ENCODE measurements at places on chromosomes 6 and 20.

DNA sequence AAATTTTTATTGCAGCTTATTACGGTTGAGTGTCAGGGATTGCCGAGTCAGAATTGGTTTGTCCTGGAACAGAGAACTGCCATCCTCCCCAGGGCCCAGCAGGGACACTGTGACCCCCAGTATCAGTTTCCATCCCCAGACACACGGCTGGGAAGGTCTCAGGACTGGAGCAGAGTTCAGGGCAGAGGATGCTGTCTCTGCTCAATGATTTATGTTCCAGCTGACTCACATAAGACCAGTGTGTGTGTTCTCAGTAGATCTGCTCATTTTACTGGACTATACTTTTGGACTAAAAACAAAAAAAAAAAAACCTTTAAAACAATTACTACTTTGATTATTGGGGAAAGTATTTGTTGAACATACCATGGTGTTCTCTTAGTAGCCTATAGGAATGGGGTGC is 44.2 kb downstream of the FNDC1 start:
- no peak for DNase-seq

DNA sequence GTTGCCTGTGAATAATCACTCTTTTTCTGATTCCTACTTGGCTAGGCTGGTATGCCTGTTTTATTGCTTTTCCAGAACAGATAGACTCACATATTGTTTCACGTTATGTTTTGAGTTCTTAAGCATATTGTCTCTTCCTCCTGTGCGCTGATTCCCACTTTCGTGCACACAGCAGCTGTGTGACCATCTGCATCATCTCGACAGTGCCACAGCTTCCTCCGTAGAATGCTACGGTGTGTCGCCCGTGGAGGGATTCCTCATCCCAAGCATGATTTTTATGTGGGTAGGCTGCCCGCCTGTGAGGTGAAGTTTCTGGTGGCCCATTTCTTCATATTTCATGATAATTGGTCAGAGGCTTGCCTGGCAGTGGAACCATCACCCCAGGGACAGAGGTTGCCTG is 31.8 kb downstream of the PLCB4 start:
- no peak for DNase-seq

DNA sequence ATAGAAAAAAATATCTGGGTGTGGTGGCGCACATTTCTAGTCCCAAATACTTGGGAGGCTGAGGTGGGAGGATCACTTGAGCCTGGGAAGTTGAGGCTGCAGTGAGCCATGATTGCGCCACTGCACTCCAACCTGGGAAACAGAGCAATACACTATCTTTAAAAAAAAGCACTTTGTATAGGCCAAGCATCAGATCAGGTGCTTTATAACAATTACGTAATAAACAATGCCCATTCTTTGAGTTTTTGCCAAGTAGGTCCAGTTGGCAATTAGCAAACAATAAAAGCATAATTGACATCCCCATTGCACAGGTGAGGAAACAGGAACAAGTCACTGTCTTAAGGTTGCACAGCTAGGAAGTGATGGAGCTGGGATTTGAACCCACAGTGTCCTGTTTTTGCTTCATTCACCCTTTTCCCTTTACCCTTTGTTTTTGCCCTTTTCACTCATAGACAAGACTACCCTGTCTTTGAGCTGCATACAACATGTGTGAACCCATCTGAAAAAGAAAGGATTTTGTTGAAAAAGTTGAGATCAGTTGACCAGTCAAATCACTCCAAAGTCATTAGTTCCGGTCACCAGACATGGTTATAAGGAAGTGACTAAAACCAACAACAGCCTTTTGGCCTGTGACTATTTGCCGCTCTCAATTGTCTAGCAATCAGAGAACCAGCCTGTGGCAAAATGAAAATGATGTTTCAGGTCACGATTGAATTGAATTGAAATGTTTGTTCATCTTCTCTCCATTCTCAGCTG is 303.6 kb downstream of the TFAP2C start:
- no peak for DNase-seq

DNA sequence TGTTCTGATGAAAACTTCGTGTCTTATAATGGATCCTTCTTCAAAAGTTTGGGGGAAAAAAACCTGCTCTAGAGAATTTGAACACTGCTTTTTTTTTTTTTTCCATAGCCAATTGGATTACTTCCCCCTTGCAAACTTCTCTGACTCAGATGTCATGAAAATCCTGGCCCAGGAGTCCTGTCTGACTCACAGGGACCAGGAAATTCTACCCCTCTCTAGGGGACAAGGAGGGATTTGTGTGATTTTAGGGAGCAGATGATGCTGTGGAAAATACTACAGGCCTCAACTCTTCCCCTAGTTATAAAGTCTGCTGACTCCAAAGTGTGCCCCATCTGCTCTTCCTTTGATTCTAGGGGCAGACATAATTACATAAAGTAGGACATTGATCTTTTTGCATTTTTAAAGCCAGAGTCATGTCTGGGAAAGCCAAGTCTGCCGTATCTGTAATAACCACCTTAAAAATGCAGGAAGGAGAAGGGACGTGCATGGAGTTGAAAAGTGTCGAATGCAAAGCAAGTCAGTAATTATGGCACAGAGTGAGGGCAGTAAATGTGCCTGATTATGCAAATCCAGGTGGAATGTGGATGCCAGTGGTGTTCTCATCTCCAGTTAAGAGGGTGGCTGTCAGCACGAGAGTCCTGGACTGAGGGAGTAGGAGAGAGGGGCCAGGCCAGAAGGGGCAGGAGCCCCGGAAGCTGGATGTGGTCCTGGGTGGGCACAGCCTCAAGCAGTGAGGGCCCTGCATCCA is 144.3 kb upstream of the SULF2 start:
- DNase-seq, result no peak

DNA sequence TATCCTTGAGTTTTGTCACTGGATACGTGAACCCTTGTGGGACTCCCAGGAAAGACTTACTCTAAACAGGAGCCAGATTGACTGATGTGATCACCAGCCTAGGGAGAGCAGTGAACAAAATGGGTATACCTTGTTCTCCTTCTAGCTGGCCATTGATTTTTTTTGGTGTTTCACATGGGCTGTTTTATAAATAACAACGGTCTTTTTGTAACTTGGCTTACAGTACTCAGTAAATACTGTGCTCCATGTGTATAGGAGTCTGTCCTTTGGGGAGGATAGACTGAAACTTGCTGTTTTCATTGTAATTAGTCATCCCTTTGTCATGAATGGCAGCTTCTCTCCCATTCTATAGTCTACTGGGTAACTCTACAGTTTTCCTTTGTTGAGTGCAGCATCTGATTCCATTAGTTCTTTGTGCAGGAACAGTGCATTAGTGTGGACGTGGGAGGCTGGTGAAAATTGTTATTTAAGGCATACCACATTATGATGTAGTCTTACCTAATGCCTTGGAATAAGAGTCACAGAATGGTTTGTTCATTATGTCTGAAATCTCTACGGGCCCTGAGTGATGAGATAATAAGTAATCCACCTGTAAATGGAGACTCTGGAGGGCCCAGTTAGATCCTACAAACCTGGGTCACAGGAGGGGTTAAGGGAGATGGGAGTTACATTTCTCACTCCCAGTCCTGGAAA is 89.5 kb downstream of the TIAM2 start:
- DNase-seq, result no peak

DNA sequence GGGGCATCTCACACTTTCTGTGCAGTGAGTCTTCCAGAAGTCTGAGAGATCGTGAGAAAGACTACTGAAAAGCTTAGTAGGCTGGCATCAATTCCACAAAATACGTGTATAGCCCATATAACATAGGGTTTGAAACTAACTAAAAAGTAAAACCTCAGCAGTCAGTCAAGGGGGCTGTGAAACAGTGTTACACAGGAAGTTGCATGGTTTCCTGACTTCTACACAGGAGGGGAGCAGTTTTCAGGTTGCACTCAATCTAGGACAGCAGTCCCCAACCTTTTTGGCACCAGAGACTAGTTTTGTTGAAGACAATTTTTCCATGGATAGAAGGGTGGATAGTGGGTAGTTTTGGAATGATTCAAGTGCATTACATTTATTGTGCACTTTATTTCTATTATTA is 4.7 kb upstream of the LY86 start:
- DNase-seq, result no peak

GRCh38 chr6:85015396-85015990 is 251.1 kb upstream of the TBX18 start:
- no peak for DNase-seq

- no peak for DNase-seq
These were observed 913.0 kb downstream of the C6orf118 start for GRCh38 chr6:164396071-164397047.

GRCh38 chr6:144087789-144088426 is 7.5 kb downstream of the SF3B5 start:
- no peak for DNase-seq

GRCh38 chr6:109524129-109524528 is 41.1 kb upstream of the ZBTB24 start:
- DNase-seq, result no peak

GRCh38 chr6:129499843-129500219 is 210.1 kb downstream of the ARHGAP18 start:
- no peak for DNase-seq

DNA sequence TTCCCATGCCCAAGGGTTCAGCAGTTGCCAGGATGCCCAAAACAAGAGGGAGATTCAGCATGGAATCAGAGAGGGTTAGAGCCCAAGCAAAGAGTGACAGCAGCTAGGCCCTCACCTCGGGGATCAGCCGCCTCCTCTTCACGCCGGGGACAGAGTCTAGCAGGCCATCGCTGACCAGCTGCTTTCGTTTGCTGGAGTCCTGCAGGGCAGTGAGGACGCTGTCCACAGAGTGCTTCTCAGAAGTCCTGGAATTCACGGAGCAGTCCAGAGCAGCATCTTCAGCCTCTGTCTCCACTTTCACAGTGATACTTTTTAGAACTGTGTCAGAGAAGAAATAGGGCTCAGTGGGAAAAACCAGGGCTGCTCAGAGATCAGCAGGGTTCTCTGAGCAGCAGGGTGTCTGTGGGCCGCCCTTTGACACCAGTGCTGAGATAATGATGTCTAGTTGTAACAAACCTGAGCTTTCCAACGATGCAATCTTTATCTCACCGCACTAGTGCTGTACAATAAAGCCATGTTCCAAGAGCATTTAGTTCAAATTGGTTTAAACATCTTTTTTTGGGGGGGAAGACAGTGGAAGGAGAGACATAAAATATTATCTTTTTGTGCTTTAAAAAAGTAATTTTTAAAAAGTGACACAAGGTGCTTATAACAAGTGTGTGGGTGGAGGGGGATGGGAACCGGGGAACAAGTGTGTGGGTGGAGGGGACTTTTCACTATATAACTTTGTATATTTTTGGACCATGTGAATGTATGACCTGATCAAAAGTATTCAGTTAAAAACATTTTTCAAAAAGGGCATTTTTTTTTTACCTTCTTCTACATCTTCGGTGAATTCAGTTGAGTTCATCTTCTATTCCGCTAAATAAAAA is 16.6 kb downstream of the BEND3 start:
- no peak for DNase-seq

GRCh38 chr6:84498905-84499304 is 265.5 kb downstream of the TBX18 start:
- no peak for DNase-seq

DNA sequence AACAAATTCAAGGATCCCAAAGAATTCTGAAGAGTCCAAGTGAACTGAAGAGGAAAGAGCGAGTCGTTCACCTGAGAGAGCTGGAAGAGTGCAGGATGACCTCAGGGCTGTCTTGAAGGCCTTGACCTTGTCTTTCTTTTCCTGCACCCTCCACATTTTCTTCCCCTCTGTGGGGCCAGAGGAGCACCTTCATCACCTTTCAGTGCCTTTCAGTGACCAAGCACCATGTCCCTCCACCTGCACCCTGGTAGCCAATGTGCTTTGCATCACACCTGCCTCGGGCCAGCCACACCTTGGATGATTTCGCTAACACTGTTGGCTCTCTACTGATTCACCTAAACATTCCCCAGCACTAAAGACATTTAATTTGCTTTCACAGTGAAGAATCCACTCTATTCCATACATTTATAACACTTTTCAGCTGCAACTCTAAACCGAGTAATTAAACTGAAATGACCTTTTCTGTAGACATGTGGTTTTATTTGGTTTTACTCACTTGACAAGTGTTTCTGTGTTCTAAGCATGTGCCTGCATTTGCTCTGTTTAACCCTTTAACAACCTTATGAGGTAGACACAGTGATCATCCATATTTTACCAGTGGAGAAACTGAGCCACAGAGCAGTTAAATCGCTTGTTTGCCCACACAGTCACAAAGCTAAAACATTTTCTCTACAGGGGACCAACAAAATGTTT is 121.3 kb upstream of the CST7 start:
- no peak for DNase-seq

DNA sequence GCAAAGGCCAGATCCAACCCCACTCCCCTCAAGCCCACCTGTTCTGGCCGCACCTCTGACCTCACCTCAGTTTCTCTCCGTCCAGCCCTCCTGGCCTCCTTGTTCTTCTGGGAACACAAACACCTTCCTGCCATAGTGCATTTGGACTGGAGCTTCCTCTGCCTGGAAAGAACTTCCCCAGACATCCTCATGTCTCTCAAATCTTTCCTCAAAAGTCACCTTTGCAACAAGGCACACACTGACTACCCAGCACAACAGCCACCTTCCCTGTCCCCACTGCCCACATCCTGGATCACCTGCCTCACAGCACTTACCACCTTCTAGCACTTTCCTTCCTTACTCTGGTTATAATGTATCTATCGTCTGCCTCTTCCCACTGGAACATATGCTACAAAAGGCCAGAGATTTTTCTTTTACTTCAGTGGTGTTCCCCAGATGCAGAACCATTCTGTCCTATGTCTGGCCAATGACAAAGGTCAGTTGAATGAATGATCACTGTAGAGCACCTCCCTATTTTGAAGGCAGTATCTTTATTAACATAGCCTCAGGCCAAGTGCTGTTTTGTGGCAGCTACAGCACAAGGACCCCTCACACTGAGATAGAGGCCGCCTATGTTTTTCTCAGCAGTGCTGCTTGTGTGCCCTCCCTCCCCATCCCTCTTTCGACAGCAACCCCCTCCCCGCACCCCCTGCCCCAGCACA is 4.1 kb downstream of the HLA-B start:
- no peak for DNase-seq

DNA sequence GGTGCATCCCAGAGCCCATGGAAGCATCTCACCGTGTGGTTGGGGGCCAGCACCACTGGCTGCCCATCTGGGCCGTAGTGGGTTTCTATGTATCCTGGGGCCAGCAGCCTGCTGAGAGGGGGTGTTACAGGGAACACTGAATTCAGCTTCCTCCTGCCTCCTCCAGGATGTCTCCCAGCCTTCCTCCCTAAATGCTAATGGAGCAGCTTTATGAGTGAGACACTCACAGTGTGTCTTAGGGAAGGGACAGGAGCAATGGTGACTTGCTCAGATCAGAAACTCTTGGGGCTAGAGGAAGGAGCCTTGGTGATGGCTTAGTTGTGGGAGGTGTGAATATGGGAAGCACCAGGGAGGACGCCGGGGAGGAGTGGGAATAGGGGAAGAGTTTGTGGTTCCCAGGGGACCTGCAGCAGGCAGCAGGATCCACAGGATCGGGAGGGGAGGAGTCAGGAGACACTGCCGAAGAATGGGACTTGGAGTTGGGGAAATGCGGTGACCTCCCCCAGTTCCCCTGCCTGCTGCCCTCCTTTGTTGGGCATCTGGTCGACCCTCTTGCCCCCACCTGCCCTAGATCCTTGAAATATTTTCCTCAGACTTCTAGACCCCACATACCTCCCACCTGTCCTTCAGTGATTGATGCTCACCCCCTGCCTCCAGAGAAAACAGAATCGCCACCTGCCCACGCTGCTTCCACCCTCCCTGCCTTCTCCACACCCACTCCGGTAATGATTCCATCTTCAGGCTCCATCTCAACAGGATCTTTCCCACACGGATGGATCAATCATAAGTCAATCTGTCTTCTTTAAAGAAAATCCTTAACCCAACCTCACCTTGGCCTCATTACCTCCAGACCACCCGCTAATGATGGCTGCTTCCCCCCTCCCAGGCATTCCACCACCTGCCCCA is 6.6 kb downstream of the ADAM33 start:
- DNase-seq, result no peak
